Renal cortical epithelial cell (primary cell): ENCODE measurements at places on chromosomes 5 and 9. TPM values are rescaled to one million over a fixed set of nuclear protein-coding genes. Genes with fewer than 3 reads are reported as not detected.

- no peak for DNase-seq
These were observed 17.3 kb downstream of the ADGRD2 start for GRCh38 chr9:124467410-124468060.

Gene PTPN3
- total RNA-seq = 18.8 and 43.5 TPM in 2 replicates

Gene RGP1
- 13.7 and 24.3 TPM in 2 replicates for total RNA-seq

Gene SHC3
- total RNA-seq = 1.1 and 2.1 TPM in 2 replicates

Gene CDH9
- not detected in 2 replicates for total RNA-seq

Gene SH3RF2
- 7.6 and 8.1 TPM in 2 replicates for total RNA-seq

DNA sequence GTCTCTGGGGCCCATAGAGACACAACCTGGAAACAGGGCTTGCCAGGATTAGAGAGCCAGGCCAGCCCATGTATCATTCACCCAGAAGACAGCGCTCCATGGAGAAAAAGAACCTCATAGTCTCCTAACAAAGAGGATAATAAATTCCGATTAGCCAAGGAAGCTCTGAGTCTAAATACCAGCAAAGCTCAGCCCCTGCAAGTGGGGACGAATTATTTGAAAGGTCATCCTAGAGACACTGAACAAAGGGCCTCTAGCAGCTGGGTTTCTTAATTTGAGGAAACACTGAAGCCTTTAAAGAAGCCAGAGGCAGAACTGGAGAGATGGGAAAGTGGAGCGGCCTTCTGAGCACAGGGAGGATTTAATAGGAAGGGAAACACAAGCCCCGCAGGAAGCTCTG, 287.1 kb upstream of the ZNF462 start:
- no peak for DNase-seq

DNA sequence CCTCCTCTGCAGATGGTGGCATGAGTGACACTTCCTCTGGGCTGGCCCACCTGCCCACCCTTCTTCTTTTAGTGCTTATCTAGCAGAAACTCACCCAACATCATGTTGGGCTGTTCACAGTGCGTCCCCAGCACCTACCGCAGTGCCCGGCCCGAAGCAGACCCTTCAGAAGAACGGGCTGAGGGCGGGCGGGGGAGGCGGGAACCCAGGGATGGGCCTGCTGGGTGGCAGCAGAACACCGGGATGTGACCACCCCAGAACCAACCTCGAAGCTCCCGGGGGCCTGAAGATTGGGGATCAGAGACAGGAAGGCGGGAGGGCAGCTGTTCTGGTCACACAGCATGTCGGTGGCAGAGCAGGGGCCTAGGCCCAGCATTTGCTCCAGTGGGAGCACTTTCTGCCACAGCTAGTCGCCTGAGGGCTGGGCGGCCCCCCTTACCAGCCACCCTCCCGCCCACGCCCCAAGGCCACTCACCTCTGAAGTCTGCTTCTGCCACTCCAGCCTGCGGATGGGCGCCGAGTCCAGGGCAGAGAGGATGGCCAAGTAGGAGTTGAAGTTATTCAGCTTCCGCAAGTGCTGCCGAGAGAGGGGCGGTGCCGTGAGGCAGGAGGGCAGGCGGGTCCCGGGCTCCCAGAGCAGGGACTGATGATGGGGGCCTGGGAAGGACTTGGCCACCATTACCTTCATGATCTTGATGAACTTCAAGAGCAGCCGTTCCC, 38.7 kb downstream of the PRRT1B start:
- no peak for DNase-seq

Gene SNCAIP
- 1.7 and 3.0 TPM in 2 replicates for total RNA-seq

DNA sequence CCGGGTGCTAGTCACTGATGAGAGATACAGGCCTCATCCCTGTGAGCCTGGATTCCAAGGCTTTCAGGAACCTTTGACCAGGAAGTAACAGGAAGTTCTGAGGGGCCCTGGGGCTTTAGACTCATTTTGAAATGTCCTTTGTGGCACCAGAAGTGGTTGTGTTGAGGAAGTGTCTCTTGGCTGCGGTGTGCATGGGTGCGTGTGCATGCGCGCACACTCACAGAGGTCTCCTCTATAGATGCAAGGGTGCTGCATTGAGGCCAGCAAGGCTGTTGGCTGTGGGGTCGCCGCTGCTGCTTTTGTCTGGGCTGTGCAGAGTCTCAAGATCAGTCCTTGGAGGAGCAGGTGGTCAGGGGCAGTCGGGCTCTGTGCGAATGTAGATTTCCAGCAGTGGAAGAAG, 7.6 kb downstream of the RAB24 start:
- DNase-seq = no peak

- DNase-seq = no peak
These were observed 86.9 kb upstream of the MAP1B start for GRCh38 chr5:72020161-72020983.

DNA sequence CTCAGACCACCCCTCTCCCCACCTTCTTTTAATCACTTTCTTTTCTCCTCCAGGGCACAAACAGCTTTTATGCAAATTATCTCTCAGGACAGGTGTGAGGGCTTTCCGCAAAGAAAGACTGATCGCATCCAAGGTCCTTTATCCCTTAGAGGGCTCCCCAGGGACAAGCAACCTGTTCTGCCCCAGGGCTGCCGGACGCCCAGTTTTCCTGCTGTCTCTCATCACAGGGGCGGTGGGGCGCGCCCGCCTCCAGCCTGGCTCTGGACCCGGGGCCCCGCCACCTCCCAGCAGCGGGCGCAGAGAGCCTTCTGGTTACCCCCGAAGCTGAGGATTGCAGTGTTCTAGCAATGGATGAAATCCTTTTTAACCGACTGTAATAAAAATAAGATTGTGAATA, 266.1 kb downstream of the CWC27 start:
- DNase-seq = no peak
